H54 (cell line): ENCODE measurements at places on chromosomes 4 and X.

GRCh38 chr4:81549984-81550383, 78.3 kb upstream of the RASGEF1B start:
- DNase-seq: no peak

- DNase-seq: no peak
Observed at GRCh38 chr4:95637043-95637600, 88.3 kb upstream of the UNC5C start.

DNA sequence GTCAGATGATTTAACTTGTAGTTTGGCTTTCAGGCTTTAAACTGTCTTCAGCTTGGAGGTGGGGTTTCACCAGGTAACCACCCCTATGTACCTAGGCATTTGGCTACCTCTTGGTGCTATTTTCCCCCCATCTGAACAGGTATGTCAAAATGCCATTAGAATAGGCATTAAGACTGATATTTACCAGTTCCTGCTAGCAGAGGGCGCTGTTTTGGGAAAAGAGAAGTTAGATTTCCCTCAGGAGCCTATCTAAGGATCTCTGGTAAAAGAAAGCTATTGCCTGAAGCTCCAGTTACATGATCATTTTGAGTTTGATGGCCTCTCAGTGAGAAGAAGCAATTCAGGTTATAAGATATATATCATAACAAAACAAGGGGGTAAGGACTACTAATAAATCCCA, 879.1 kb downstream of the SH3BGRL start:
- DNase-seq: no peak

DNA sequence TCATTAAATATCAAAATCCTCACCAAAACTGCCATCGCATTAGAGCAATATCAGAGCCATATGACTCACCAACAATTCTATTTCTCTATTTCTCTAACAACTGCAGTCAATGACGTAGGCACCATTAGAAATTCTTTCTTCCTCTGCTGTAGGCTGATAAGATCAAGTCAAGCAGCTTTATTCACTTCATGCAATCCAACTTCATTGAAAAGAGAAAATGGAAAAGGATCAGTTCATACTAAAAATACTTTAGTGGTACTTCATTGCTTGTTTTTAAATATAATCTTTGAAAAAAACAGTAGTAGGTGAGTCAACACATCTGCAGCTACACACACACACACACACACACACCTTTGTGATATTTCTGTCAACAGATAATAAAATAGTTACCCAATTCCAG, 345.3 kb upstream of the TENM3 start:
- no peak for DNase-seq

- peak; percentile 33 for DNase-seq
Observed at GRCh38 chr4:140152013-140152703, 1.8 kb downstream of the MAML3 start.

GRCh38 chrX:149962859-149963757, 24.8 kb upstream of the EOLA2 start:
- DNase-seq: peak; percentile 10

DNA sequence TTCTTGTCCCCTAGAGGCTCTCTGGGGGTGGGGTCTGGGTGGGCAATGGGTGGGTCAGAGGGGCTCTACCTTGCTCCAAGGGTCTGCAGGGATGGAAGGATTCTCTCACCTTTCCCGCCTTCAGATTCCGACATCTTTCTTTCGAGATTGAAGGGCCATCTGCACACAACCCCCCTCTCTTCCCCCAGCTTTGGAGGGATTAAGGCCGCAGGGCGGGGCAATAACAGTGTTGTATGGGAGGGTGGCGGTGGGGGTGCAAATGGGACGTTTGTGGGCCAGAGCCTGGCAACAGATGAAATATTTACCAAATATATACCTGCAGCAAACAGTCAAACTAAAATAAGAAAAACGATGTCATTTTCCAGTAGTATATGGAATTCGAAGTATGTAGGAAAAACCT, at the start of gene CACNA1F:
TSS of gene CACNA1F (minus strand) at position 165 of the 400 bp plus-strand sequence. CDS start at position 134, 31 bp downstream.
- DNase-seq: no peak

- no peak for DNase-seq
Observed at GRCh38 chr4:148293571-148293970, 148.6 kb downstream of the NR3C2 start.

DNA sequence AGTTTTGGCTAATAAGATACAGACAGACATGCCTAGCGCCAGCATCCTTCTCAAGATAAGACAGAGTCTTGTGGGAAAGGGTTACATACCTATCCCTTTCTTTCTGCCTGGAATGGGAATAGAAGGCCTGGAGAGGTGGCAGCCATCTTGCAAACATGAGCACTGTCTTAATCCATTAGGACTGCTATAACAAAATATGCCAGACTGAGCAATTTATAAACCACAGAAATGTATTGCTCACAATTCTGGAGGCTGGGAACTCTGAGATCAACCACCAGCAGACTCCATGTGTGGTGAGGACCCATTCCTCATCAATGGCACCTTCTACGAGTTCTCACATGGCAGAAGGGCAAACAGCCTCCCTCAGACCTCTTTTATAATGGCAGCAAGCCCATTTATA, 26.5 kb upstream of the NEIL3 start:
- DNase-seq: no peak

DNA sequence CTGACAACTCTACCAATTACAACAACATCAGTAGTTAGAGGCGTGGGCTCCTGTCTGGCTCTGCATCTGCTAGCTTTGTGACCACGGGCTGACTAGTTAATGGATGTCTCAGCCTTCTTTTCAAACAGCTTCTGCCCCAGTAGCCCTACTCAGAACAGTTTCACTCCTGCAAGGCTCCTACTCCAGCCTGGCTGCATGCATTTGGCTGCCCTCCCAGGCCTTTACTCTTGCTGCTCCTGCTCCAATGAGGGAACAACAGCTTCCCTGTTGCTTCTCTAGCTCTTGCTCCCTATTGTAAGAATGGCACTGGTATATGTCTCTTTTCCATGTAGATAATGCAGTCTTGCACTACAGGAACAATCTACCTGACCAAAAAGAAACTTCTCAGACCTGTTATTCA, 93.3 kb downstream of the TTC29 start:
- DNase-seq: no peak

DNA sequence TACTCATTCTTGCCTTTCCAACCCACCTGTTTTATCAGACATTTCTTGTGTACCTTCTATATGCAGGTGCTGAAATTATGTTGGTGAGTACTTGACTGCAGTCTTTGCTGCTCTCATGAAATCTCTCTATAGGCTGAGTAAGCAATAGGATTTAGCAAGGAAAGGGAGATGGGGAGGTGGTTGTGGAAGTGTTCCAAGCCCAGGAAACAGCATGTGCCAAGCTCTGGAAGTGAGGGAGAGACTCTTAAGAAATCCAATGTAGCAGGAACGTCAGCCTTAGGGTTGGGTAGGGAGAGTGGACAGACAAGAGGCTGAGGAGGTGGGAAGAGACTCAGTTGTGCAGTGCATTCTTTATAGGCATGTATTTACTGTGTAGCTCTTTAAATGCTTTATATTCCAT, 5.6 kb downstream of the SEPTIN11 start:
- DNase-seq: no peak

DNA sequence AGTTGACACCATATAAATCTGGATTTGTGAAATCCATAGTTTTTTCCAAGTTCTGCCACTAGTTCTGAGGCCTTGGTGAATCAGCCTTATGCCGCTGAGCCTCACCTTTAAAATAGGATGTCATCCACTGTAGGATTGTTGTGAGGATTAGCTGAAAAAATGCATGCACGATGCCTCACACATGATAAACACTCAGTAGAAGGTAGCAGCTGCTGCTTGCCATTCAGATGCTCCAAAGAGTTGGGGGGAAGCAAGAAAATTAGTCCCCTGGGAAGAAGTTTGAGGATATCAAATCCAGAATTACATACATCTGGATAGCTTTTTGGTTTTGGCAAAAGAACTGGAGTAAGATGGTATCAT, 7.4 kb downstream of the MMAA start:
- DNase-seq: no peak

- DNase-seq: no peak
Observed at GRCh38 chr4:44817930-44818329, 91.6 kb upstream of the GNPDA2 start.

DNA sequence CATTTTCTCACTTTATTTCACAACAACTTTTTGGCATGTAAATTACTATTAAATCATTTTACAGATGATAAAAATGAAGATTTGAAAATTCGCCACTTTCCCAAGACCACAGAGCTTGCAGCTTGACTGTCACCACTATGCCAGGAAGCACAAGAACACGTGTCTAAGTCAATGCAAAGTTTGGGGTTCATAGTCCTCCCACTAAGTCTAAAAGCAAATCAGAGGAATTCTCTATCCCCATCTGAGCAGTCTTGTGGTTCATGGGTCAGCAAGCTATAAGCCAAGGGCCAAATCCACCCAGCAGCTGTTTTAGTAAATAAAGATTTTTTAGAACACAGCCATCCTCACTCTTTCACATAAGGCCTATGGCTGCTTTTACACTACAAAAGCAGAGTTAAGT, 833.3 kb upstream of the INTU start:
- DNase-seq: no peak

- DNase-seq: no peak
Observed at GRCh38 chr4:85867271-85867670, 392.3 kb downstream of the ARHGAP24 start.

DNA sequence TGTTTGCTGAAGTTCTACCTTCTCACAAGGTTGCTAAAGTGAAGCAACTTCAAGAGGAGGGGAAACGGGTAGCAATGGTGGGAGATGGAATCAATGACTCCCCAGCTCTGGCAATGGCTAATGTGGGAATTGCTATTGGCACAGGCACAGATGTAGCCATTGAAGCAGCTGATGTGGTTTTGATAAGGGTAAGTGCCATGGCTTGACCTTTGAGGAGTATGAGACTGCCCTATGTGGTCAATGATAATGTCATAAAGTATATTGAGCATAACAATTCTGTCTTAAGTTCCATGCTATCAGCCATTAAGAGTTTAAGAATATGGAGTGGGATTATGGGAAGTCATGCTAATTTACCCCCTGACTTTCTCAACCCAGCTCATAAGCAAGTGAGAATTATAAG, 61.4 kb upstream of the PGK1 start:
- no peak for DNase-seq

DNA sequence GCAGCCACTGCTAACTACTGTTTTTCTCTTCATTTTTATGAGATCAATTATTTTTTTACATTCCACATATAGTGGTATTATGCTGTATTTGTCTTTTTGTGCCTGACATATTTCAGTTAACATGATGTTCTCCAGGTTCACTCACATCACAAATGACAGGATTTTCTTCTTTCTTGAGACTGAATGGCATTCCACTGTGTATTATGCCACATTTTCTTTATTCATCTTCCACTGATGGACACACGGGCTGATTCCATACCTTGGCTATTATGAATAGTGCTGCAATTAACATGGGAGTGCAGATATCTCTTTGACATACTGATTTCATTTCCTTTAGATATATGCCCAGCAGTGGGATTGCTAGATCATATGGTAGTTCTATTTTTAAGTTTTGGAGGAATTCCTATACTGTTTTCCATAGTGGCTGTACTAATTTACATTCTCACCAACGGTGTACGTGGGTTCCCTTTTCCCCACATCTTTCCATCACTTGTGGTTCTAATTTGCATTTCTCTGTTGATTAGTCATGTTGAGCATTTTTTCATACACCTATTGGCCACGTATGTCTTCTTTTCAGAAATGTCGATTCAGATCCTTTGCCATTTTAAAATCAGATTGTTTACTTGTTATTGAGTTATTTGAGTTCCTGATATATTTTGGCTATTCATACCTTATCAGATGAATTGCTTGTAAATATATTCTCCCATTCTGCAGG, 14.9 kb upstream of the ZCCHC4 start:
- DNase-seq: no peak

DNA sequence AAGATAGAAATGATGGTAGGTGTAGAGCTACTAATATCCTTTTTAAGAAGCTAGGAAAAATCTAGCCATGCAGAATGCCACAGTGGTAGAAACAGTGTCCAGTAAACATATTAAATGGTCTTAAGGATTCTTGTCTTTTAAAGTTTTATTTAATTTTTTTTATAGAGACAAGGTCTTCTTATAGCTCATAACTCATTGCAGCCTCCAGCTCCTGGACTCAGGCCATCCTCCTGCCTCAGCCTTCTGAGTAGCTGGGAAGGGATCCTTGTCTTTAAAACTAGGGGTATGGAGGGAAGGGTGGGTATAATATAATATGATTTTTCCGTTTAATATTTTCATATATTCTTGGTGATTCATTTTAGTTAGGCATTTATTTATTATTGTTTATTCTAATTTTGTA, 3.8 kb downstream of the TMEM165 start:
- no peak for DNase-seq

DNA sequence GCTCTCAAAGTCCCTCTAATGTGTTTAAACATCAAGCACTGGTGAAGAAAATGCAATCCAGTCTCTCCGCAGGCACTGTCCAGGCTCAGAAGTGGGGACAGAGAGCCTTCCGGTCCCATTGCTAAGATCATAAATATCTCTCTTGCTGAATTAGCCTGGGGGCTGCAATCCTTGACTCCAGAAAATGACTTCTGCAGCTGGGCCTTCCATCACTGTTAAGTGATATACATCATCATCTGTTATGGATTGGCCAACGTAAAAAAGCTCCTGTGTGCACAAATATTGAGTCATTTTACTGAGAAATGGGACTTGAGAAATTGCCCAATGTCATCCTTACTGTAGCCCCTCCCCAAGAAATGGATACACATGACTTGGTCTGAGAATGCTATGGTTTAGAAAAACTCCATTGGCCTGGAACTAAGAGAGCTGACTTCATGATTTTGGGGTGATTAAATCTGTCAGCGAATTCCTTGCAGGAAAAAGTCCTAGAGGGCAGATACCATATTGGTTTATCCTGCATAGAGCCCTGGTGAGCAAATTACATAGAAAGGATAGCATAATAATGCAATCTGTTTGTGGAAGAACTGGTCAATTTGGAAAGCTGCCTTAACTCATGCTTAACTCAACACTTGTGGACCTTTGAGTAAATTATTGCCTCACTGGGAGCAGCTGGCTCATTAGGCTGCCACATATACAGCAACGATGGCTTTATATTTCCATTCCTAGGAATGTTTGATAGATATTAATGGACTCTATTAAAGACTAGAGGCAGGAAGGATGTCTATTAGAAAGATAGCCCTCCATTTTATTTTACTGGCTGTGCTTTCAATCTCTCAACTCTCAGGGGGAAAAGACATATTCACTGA, 346.1 kb downstream of the GBA3 start:
- no peak for DNase-seq

DNA sequence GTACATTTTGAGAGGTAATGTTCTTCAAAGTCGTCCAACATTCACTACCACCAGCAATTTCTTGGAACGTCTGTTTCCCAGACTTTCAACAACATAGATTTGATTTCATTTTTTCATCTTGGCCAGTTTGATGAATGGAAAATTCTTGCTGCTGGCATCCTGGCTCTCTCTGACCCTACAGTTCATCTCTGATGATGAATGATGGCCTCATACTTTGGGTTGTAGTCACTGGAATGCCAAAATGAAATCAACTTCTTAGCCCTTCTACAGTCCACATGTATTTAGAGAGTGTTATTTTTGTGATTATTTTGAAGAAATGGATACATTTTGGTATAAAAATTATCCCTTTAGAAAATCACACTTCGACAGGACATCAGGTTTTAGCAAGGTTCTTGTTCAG, 8.8 kb downstream of the CHST7 start:
- no peak for DNase-seq
